ENCODE measurements at places on chromosomes 5 and 9.
A peak's percentile ranks its signal among the peaks of the same experiment; 100 is the strongest.

DNA sequence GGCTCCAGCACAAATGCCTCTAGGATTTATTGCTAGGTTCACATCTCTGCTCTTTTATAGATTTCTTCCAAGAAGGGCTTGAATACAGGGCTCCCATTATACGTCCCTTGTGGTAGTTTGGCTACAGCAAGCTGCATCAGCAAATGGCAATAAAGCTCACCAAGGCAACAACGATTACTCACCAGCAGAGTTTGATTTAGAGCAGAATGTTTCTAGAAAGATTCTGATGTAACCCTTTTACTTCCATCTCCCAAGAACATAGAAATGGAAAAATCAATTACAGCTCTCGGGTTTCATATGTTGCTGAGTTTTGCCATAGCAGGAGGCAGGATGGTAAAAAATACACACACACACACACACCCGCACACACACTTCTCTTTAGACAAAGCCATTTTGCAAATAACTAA, 124.2 kb upstream of the TNPO1 start:
- DNase-seq: no peak

- DNase-seq: peak; percentile 83
These were observed at the start of gene STING1 for GRCh38 chr5:139482050-139482889. Gene STING1 (minus strand): TSS chr5:139482758. CDS start chr5:139481704, 1,054 bp downstream.

GRCh38 chr5:81554647-81555046, 160.7 kb upstream of the ACOT12 start:
- DNase-seq: no peak

DNA sequence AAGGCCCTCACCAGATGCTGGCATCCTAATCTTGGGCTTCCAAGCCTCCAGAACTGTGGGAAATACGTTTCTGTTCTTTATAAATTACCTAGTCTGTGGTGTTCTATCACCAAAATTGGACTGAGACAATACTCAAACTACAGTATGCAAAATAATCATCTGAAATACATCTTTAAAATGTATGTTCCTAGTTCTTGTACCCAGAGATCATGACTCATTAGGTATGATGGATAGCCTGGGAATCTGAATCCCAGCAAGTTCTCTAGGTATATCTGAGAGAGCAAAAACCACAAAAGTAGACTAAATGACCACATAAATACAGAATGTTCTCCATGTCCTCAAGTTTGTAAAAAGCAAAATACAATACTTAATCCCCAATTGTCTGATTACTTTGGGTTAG, 166.3 kb downstream of the YIPF5 start:
- no peak for DNase-seq

- DNase-seq: no peak
These were observed 34.6 kb upstream of the NEK6 start for GRCh38 chr9:124222918-124223720.

All from natural killer cell treated with Interleukin-12 subunit alpha and Interleukin-12 subunit beta and Interleukin-15 and Interleukin-18, amount 100 ng/mL, for 72 hours (primary cell).